ENCODE measurements at places on chromosomes 11 and 22. TPM values are rescaled to one million over a fixed set of nuclear protein-coding genes. Genes with fewer than 3 reads are reported as not detected.

GRCh38 chr11:78782725-78783124 is 208.1 kb upstream of the NARS2 start:
- DNase-seq: no peak

DNA sequence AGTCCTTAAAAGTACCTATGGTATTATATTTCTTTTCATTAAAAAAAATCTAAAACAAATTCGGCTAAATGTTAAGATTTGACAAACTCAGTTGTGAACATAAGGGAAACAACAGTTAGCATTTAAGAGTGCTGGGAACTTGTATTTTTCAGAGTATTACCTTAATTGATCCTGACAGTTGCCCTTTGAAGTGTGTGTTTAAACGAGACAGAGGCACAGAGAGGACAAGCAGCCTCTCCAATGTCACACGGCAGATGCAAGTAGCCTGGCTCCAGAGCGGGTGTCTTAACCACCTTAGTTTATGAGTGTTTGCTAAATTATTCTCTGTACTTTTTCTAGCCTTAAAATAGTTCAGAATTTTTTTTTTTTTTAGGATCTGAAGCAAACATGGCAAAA is 80.9 kb downstream of the TIMP3 start:
- no peak for DNase-seq

GRCh38 chr22:47696776-47697175 is 934.3 kb downstream of the TBC1D22A start:
- no peak for DNase-seq

- DNase-seq: no peak
These were observed 17.7 kb downstream of the OR8D1 start for GRCh38 chr11:124296016-124296415.

- DNase-seq: no peak
These were observed 50.8 kb upstream of the HORMAD2 start for GRCh38 chr22:30029512-30029911.

The OR51B2 gene
- not detected for total RNA-seq

The POU2AF3 gene
- total RNA-seq: not detected

Data from LHCN-M2 (cell line).